CD4-positive, alpha-beta T cell treated with Interleukin-15 for 4 hours (primary cell): ENCODE measurements at places on chromosomes 3 and 15.
A peak's percentile ranks its signal among the peaks of the same experiment; 100 is the strongest.

GRCh38 chr15:62059816-62060112, 483 bp downstream of the VPS13C start:
- peak; percentile 59 for DNase-seq

GRCh38 chr15:51833772-51834171, 4.3 kb downstream of the TMOD3 start:
- DNase-seq: no peak

- no peak for DNase-seq
Measured at GRCh38 chr3:189572249-189572648, 58.9 kb upstream of the TP63 start.

DNA sequence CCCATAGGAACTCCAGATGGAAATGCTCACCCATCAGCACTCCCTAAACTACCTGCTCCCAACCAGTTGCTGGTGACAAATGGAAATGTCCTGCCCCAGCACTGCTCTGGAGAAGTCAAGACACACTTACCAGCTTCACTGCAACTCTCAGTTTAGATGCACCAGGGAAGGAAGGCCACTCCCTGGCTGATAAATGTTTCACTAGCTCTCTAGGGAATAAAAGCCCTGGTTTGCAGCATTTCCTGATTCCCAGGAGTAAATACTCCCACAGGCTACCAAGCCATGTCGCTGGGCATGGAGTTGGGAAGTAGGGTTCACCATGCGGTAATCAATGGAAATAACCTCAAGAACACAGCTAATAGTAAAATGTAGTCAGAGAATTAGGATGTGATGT, 112.0 kb upstream of the NEO1 start:
- no peak for DNase-seq

DNA sequence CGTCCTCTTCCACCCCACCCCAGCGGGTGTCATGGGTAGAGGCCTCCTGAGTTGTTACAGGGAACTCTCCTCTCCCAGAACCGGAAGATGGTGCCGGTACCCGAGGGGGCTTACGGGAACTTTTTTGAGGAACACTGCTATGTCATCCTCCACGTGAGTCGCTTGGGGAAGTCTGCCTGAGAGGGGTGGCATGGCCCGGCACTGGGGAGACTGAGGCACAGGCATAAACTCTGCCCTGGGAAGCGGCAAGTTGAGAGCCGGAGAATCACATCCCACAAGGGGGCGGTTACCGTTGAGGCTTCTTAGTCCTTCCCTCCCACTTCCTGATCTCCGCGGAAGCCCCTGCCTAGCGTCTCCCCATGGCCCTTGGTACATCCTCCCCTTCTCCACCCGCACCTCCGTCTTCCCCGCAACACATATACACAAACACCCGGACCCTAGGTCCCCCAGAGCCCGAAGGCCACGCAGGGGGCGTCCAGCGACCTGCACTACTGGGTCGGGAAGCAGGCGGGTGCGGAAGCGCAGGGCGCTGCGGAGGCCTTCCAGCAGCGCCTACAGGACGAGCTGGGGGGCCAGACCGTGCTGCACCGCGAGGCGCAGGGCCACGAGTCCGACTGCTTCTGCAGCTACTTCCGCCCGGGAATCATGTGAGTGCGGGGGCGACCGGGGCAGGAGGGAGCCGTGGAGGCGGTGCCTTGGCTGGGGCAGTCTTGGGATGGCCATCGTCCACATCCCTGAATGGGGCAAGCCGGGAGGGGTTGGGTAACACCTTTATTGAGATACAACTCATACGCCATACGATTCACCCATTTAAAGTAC, 3.4 kb downstream of the VILL start:
- peak; percentile 45 for DNase-seq

DNA sequence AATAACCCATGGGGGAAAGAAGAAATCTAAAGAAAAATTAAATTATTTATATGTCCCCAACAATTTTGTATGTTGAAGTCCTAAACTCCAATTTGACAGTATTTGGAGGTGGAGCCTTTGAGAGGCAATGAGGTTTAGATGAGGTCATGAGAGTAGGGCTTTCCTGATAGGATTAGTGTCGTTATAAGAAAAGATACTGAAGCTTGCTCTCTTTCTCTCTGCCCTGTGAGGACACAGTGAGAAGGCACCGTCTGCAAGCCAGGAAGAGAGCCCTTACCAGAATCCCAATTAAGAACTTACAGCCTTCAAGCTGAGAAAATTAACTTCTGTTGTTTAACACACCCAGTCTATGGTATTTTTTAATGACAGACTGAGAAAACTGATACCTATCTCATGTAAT, 16.1 kb upstream of the OR5AC2 start:
- no peak for DNase-seq
